Left ventricle myocardium superior (tissue), 1 donor: ENCODE measurements at places on chromosomes 2 and 18.

- DNase-seq, result no peak
These were observed 198.0 kb upstream of the CCDC150 start for GRCh38 chr2:196441527-196441926.

DNA sequence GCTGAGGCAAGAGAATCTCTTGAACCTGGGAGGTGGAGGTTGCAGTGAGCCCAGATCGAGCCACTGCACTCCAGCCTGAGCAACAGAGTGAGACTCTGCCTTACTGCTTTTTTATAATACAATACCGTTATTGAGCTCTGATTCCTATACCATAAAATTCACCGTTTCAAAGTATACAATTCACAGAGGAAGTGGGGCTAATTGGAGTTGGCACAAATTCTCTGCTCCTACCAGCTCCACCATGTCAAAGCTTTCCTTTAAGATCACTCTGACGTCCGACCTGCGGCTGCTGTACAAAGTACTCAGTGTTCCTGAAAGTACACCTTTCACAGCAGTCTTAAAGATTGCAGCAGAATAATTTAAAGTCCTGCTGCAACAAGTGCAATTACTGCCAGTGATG, 29.6 kb upstream of the CYBRD1 start:
- no peak for DNase-seq

DNA sequence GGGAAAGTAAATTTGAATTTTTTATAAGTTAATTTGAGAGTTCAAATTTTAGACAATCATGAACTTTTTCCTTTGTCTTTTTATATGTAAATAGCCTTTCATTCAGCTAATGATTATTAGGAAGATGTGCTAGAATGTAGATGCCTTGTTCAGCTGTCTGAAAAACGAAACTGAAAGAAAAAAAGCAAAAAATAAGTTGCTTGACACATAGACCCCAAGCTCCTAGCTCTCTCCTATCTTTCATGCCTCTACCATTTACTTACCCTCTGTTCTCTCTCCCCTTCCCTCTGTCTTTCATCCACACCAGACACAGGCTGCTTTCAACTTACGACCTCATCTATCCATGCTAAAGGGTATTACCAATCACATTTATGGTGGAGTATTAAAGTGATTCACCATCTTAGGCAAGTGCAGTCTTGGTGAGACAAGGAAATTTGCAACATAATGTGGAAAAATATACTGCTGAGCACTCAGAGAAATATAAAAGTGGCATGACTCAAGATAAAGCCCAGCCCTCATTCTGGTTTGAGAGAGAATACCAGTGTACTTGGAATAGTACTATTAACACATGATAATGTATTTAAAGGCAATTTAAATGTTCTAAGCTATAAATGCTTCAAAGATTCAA, 425.6 kb downstream of the SUCLG1 start:
- DNase-seq, result no peak

DNA sequence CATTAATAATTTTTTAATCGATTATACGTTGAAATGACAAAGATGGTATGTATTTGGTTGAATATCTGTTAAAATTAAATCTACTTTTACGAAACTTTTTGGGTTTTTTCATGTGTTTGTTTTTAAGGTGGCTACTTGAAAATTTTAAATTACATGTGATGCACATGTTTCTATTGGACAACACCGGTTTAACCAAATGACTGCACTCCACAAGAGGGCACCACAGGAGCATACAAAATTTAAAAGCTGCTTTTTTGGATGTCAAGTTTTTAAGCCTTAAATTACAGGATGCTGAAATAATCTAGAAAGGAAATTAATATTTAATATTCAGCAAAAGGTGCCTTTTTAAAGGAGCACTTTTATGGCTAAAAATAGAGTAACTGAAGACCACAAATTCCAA, 98.7 kb downstream of the ACVR1 start:
- no peak for DNase-seq

DNA sequence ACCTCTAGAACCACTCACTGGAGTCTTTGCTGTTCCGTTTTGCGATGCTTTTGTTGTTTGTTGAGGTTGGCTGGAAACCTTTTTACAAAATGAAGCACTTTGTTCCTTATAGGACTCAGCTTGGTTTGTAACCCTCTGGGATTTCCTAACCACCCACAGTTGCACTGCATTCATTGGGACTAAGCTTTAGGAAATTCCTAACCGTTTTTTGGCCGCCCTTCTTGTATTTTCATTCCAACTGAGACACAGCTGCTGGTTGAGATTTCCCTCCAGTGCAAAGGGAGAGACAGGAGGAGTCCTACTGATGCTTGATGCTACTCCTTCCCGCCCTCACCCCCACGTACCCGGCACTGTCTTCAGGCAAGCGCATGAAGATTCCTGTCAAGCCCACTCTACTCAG, 6.1 kb upstream of the DIPK1C start:
- DNase-seq, result no peak

- DNase-seq, result no peak
These were observed 112.6 kb downstream of the ZBTB7C start for GRCh38 chr18:48296581-48296980.

- DNase-seq, result no peak
These were observed 22.0 kb downstream of the FHL2 start for GRCh38 chr2:105376789-105377240.

GRCh38 chr2:61434314-61434713, 36.6 kb downstream of the USP34 start:
- DNase-seq, result no peak

- no peak for DNase-seq
These were observed 27.8 kb upstream of the REL start for GRCh38 chr2:60853531-60853930.

DNA sequence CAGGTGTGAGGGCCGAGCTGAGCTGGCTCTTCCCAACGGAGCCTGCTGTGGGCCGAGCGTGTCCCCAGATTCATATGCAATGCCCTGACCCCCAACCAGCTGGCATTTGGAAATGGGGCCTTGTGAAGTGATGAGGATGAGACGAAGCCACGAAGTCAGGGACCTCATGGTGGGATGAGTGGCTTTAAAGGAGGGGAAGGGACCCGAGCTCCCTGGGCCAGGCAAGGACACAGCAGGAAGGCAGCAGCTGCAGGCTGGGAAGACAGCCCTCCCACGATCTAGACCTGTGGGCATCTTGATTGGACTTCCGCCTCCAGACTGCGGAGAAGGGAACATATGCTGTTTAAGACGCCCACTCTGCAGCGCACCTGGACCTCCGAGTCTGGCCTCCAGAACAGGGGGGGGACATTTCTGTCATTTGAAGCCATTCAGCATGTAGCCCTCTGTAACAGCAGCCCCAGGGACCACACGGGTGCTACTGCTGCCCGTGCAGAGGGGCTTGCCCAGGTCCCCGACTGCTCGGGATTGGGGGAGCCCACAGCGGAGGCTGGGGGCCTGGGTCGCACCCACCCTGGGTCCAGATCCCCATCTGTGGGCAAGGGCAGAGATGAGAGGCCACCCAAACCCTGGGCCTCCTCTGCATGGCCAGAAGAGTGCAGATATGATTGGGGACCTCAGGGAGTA, 27.2 kb downstream of the KIF1A start:
- DNase-seq, result no peak

DNA sequence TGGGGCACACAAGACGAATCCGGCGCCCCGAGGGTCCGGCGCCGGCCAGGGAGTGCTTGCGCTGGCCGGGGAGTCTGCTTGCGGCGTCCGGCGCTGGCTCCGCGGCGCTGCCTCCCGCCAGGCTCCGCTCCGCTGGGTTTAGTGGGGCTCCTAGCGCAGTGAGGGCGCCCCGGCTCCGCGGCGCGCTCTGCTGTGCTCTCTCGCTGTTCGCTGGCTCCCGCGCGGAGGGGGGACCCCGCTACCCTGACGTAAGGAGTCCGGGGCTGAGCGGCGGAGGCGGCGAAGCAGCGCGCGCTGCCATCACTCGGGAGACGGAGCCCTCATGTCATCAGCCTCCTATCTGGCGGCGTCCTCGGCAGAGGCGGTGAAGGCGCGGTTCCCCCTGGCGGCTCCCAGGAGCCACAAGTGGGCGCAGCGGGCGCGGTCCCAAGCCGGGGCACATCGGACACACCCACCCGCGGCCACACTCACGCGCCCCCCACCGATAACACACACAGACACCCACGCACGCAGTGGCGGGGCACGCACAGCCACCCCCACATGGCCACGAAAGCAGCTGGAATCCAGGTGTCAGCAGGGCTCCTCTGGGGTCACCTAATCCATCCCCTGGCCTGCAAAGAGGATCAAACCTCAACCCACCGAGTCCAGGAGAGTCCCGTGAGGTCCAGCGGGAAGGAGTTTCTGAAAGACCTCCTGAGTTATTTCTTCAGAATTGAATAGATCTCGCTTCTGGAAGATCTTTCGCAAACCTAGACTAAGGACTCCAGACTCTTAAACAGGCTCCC, at the start of gene C1QL2:
C1QL2 (minus strand) TSS at position 189 of the 785 bp plus-strand sequence. CDS start 482 bp downstream, outside the sequence.
- peak; percentile 31 for DNase-seq

DNA sequence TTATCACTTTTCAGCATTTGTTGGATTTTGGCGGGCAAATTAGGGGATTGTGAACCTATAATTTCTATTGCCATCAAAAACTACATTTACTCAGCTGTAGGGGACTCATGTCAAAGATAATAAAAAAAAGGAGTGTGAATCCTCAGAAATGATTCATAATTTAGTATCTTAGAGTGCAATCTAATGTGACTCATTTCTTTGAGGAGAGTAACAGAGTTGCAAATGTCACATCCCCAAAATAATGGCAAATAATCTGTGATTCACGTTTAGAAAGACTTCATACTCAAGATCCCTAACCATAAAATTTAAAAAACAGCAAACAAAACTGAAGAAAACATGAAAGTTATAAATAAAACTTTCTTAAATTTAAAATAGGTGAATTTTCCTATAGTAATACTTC, 373.0 kb downstream of the CDH2 start:
- DNase-seq, result no peak

DNA sequence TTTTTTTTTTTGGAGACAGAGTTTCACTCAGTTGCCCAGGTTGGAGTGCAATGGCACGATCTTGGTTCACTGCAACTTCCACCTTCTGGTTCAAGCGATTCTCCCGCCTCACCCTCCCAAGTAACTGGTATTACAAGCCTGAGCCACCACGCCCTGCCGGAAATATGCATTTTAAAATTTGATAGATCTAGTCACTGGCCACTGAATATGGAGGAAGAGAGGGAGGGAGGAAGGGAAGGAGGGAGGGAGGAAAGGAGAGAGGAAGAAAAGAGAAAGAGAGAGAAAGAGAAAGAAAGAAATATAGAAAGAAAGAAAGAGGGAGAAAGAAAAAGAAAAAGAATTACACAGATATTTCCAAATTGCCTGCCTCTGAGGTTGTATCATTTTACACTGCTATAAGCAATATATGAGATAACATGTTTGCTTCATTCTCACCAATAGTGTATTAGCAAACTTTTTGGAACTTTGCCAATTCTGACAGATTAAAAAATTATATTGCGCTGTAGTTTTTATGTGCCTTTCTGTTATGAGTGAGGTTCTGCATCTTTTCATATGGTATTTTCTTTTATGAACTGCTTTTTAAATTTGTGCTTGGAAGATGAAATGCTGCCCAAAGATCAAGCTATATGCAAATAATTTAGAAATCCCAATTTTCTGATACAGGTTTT, 161.2 kb upstream of the MAP3K20 start:
- DNase-seq, result no peak

DNA sequence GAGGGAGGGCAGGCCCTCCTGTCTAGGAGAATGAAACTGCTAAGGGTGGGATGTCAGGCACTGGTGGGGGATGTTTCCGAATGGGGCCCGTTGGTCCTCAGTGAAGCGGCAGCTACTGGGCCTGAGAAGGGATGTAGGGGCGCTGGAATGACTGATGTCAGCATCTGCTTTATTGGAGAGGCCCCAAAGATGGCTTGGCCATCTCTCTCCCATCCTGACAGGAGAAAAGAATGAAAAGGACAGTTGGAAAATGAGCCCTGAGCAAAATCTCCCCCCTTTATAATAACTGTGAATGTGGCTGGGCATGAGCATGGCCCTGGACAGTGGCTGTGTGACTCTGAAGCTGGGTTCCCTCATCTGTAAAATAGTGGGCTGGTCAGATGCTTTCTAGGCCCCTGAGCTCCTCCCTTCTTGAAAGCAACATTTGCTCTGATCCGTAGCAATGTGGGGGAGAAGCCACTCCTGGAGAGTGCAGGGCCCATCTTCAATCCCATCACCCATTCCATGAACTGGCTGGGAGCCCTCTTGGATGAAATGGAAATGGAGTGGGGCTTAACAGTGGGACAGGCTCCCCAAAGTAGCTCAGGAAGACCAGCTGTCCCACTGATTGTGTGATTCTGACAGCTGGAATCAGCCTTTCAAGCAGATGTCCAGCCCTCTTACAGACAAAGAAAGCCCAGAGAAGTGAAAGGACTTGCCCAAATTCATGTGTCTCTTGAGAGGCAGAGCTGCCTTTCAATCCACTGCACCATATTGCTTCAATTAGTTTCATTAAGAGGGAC, 232.7 kb upstream of the SMAD2 start:
- DNase-seq, result no peak

DNA sequence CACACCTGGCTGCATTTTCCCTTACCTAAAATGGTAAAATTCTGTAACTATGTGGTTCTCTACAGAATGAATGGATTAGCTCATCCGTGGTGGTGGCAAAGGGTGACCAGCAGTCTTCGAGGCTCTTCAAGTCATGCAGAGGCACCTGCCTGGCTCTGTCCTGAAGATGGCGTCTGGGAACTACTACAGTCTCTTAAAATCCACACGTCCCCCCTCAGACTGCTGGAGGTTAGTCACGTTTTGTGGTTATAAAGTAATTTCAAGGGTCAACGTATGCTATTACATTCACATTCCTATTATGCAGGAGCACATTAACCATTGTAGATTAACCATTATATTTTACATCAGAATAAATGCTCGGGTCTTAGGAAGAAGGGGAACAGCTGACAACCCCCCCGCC, 616.7 kb downstream of the GALR1 start:
- no peak for DNase-seq

DNA sequence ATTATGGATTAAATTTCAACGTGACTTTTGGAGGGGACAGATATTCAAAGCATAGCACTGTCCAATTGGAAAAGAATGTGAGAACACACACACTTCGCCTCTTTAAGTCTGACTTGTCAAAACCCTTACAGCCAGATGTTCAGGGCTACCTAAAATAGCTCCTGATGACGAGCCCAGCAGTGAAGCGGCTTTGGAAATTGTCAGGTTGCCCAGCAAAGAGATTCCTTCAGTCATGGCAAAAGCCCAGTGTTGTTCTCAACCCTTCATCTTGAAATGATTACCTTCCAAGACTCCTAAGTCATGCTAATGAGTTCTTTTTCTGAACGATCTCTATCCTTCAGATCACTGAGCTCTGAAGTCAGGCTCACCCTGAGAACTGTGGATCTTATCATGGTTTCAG, 436.6 kb downstream of the LRATD1 start:
- no peak for DNase-seq

DNA sequence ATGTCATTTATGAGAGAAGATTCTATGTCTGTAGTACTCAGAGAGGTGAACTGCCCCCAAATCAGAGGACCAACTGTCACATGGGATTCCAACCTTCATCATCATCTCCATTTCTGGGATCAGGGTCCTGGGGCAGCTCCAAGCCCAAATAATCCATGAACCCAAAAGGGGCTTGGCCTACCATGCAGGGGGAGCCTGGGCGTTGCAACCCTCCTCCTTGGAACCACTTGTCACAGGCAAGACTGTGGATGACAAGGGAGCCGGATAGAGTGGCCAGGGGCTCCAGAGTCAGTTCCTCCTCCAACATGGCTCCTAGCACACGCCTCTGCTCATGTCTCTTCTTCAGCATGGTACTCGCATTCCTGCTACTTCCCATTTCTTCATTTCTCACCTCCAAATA, 7.9 kb downstream of the CTLA4 start:
- no peak for DNase-seq

GRCh38 chr2:64745562-64745961, 91.8 kb upstream of the SERTAD2 start:
- no peak for DNase-seq
